ENCODE measurements at places on chromosomes 16 and 17. TPM values are rescaled to one million over a fixed set of nuclear protein-coding genes. Genes with fewer than 3 reads are reported as not detected.
A peak's percentile ranks its signal among the peaks of the same experiment; 100 is the strongest.

DNA sequence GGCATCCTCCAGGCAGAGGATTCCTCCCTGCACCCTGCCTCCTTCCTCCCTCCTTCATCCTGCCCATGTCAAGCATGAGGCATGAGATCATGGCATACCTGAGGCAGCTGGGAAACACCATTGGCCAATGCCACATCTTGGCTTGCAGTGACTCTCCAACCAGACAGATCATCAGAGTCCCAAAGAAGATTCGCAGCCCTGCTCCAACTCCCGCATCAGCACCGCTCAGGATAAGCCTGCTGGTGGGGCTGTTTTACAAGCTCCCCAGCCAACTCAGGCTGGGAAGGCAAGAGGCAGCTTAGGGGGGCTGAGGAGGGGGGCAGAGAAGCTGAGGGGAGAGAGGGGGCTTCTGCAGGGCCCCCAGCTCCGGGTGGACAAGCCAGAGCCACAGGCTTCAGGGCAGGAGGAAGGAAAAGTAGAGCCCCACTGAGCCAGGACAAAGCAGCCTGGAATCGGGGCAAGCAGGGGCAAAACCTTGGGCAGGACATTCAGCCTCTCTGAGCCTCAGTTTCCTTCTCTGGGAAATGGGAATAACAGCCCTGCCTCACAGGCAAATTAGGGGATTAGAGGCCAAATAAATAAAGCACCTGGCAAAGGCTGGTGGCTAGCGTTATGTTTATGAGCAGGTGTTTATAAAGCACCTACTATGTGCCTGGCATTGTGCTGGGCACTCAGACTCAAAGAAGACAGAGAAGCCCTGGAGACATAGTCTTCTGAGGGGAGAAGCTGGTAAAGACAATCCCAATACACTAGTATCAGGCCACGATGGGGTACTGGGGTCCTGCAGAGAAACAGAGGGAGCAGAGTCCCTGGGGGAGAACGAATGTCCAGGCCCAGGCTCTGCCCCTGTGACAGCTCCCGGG lies 88.1 kb downstream of the GOSR1 start:
- no peak for DNase-seq

- no peak for DNase-seq
Measured at GRCh38 chr16:58019866-58020538, 5.6 kb upstream of the MMP15 start.

- no peak for DNase-seq
Measured at GRCh38 chr16:1475552-1476114, 805 bp upstream of the CLCN7 start.

DNA sequence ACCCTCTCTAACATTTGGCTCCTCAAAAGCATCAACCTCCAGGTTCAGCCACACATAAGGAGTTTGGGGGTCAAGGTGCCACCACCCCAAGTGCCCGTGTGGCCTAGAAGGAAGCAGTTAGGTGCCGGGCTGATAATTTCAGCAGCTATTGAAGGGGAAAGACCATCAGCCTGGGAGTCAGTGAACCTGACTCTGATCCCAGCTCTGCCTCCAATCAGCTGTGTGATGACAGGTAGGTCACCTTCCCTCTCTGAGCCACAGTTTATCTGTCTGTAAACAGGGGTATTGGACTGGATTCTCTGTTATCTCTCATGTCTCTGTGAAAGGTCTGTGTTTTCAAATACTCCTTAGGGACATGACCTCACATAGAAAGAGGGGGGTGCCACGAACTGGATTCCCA lies 3.9 kb downstream of the CRHR1 start:
- DNase-seq, result no peak

GRCh38 chr16:22641131-22641628 lies 130.5 kb downstream of the NPIPB5 start:
- DNase-seq, result peak; percentile 13

- peak; percentile 75 for DNase-seq
Measured at GRCh38 chr16:49921791-49922456, 66.0 kb upstream of the ZNF423 start.

Gene TBC1D3I
- total RNA-seq, result 0.09 TPM

Measured in muscle of leg (tissue), 16 donors.